Activated naive CD4-positive, alpha-beta T cell treated with anti-CD3 and anti-CD28 coated beads for 36 hours (primary cell): ENCODE measurements at places on chromosomes 1 and 21. TPM values are rescaled to one million over a fixed set of nuclear protein-coding genes. Genes with fewer than 3 reads are reported as not detected.

The FCMR gene
- total RNA-seq, result 52.1 TPM

DNA sequence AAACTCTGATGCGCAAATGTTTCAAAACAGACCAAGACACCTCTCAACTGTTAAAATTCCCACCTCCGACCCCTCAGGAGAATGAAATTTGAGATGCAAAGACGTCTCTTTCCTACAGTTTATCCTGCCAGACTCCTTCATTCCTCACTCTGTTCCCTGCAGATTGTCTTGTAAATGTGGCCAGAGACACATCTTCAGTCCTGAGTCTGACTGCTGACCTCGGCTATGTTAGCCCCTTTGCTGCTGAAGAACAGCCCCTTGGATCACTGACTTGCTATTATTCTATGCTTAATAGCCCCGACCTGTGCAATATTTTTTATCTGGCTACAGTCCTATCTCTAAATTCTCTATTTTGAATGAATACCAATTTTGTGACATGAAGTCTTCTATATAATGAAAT lies 16.6 kb upstream of the ESRRG start:
- no peak for DNase-seq

The SH2D2A gene
- 138 TPM for total RNA-seq

- DNase-seq, result no peak
Observed at GRCh38 chr1:234551032-234551378, 59.0 kb downstream of the IRF2BP2 start.

DNA sequence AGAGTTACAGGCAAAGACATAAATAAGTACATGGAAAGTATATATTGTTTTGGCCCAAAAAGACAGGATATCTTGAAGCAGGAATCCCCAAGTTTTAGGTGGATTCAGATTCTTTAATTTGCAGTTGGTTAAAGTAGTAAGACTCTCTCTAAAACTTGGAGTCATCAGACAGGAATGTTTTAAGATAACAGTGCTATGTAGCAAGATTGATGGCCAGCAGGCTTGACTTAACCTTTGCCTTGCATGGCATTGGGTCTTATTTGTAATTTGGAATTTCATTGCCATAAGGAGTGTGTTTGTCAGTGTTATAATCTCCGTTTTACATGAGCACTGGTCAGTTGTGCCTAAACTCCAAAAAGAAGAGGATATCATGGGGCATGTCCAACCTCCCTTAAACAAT lies 727.6 kb upstream of the CHRM3 start:
- no peak for DNase-seq

The OR10J1 gene
- not detected for total RNA-seq

DNA sequence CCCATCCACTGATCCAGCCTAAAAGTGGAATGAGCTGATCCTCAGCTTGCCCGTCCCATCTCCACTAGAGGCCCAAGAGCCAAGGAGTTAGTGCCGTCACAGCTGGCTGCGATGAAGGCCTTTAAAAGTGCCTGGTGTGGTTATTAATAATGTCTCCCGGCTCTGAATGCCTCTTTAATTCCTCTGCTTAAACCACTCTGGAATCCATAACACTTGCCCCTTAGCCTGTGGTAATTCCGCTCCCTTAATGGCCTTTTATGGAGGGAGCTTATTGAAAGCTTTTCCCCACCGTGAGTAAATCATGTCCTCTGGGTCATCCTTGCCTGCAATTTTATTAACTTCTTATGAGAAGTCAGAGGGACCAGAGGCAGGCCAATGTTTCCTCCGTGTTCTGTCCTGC lies 55.4 kb downstream of the UBIAD1 start:
- DNase-seq, result no peak

The TNFSF4 gene
- total RNA-seq, result 0.38 TPM

GRCh38 chr1:18901147-18901951 lies 1.0 kb downstream of the ALDH4A1 start:
- no peak for DNase-seq

DNA sequence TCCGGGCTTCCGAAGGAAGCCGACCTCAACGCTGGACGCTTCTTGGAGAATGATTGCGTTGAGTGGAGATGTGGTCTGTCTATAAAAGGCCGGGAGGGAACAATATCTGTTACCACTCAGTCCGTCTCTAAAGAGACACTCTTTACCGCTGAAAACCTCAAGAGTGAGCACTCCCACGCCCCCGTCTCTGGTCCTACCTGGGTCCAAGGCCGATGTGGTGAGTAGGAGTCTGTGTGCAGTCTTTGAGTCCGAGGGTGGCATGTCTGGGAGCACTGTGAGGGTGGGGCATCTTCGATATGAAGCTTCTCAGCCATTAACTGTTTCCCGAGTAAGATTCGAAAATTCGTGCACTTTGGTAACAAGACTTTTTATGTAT lies 576 bp downstream of the ZFP69 start:
- peak; percentile 22 for DNase-seq

GRCh38 chr1:74689621-74690363 lies 16.2 kb upstream of the ERICH3 start:
- peak; percentile 58 for DNase-seq

- no peak for DNase-seq
Observed at GRCh38 chr1:183467687-183468086, 4.6 kb upstream of the SMG7 start.

The IPO9 gene
- total RNA-seq, result 63.9 TPM

- no peak for DNase-seq
Observed at GRCh38 chr1:229572286-229572685, 13.8 kb upstream of the ABCB10 start.

The EPHA10 gene
- 0.33 TPM for total RNA-seq

The WNT3A gene
- total RNA-seq, result not detected

The SLC30A2 gene
- not detected for total RNA-seq

DNA sequence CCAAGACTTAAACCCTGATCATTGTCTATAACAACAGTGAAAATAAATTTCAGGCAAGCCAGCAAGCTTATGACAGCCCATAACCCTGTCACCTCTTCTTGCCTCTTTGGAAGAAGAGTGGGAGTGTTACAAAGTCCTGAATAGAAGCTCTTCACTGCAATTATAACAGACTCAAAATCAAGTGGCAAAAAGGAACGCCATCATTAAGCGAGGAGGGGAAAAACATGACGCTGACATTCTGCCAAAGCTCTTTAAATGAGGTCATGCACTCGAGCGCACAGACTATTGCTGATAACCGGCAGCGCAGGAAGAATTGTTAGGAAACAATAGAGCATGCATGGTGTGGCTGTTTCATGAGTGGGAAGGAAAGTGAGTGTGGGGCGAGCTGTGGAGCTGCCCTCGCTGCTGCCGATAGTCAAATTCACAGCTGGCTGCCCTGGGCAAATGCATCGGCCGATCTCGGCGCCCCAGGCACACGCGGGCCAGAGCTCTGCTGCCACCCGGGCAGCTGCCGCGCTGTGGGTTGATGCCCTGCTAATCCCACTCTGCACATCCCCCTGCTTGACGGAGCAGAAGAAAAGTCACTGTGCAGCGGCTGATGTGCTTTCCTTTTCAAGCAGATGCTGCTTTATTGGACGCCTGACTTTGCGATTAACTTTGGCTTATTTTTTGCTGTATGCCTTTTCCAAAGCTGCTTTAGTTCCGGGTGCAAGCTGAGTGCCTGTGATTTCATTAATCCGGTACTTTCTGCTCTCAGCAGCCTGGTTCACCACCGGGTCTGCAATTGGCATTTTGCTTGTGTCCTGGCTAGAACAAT lies 102.4 kb upstream of the ST6GALNAC5 start:
- no peak for DNase-seq
